ENCODE measurements at places on chromosomes 11 and 22.

GRCh38 chr11:12184699-12185098, 74.3 kb downstream of the MICAL2 start:
- peak; percentile 70 for DNase-seq

DNA sequence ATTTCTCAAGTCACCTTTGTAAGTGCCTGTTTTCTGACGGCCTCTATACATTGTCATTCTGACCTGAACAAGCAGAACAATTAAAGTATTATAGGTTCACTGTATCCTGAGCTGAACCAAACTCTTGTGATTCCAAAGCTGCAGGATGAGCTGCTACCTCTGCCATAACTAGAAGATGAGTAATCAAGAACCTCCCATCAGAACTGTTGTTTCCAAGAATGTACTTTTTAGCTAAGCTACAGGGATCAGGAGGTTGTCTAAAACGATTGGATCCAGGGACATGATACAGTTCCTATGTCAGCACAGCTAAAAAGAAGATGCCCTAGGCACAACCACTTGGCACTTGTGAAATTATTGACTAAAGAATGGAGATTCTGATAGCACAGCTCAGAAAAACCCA, 288.4 kb upstream of the CCDC90B start:
- peak; percentile 70 for DNase-seq

- DNase-seq: no peak
Observed at GRCh38 chr11:70527046-70527395, 128.7 kb downstream of the CTTN start.

GRCh38 chr11:100687054-100687629, at the start of gene ARHGAP42:
Gene ARHGAP42 (plus strand): TSS chr11:100687288. CDS start chr11:100687679, 391 bp downstream.
- DNase-seq: peak; percentile 71

- DNase-seq: peak; percentile 45
Observed at GRCh38 chr11:36945384-36945783, 347.3 kb upstream of the RAG2 start.

DNA sequence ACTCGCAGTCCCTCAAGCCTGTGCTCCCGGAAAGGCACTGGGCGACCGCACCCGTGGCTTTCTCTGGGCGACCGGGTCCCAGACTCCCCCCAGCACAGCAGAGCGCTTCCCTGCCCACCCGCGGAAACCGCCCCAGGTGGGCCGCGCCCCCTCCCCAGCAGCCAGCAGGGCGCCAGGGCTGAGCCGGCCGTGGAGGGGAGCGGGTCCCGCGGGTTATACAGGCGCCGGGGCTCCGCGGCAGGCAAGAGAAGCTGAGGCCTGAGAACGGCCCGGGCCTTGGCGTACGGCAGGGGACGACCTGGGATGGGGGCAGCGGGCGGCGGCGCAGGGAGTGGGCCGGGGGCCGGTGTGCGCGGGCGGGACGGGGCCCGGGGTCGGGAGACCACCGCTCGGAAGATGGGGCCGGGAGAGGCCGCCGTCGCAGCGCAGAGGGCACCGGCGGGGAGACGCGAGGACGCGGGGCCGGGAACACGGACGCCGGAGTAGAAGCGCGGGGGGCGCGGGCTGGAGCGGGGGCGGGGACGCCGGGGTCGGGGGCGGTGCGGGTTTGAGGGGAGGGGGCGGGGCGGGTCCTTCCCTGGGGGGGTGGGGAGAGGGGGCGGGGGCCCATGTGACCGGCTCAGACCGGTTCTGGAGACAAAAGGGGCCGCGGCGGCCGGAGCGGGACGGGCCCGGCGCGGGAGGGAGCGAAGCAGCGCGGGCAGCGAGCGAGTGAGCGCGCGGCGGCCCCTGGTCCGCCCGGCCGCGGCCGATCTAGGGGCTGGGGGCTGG, at the start of gene MDK:
TSS of gene MDK (plus strand) at position 622 of the 771 bp plus-strand sequence. CDS start 389 bp downstream, outside the sequence.
- peak; percentile 61 for DNase-seq
